ENCODE measurements at places on chromosomes 12 and 14. TPM values are rescaled to one million over a fixed set of nuclear protein-coding genes. Genes with fewer than 3 reads are reported as not detected.

DNA sequence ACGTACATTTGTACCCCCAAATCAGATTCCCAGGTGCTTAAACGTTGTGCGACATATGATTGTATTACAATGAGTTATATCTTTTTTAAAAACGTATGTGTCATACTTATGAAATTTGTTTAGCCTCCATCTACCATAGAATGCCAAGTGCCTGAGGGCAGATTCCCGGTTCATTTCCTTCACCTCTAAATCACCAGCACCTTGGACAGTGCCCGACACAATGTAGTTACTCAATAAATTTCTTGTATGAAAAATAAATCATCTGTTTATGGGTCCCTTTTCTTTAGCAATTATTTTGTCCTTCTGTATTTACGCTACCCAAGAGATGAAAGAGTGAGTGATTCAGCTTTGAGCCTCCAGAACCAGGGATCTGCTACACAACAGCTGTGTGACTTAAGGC lies 157.4 kb downstream of the TBX5 start:
- DNase-seq = no peak

- no peak for DNase-seq
These were observed 561.4 kb downstream of the DIO2 start for GRCh38 chr14:79649856-79650255.

- no peak for DNase-seq
These were observed 37.1 kb downstream of the ZC3H14 start for GRCh38 chr14:88599761-88600439.

Gene ACOT6
- not detected for total RNA-seq

DNA sequence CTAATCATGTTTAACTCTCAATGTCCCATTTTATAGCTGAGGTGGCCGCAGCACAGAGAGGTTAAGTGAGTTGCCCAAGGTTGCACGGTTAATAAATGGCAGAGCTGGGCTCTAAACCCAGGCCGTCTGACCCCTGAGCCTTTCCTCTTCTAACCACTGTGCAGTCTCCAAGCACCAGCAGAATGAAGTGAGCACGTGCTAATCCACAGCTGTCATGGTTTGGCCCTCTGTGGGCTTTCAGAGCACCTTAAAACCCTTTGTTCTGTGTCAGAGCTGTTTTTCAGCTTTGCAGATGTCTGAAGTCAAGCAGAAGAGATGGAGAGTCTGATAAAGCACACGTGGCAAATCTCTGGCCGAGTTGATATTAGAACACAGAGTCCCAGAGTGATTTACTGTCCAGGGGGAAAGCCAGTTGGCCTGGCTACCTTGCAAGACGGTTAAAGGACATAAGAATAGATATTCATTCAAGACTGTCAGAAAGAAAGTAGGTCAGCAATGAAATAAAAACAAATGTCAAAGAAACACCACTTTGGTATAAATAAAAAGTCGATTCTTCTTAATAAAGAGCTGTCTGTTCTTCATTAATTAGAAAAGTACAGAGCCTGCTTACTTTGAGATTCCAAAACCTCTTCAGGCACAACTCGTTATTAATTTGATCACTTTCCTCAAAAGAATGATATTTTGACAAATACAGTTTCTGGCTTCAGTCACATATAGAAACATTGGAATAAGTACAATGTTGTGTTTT lies 107.3 kb downstream of the CRADD start:
- DNase-seq = peak; percentile 60

Gene TDRD9
- 0.29 TPM for total RNA-seq

DNA sequence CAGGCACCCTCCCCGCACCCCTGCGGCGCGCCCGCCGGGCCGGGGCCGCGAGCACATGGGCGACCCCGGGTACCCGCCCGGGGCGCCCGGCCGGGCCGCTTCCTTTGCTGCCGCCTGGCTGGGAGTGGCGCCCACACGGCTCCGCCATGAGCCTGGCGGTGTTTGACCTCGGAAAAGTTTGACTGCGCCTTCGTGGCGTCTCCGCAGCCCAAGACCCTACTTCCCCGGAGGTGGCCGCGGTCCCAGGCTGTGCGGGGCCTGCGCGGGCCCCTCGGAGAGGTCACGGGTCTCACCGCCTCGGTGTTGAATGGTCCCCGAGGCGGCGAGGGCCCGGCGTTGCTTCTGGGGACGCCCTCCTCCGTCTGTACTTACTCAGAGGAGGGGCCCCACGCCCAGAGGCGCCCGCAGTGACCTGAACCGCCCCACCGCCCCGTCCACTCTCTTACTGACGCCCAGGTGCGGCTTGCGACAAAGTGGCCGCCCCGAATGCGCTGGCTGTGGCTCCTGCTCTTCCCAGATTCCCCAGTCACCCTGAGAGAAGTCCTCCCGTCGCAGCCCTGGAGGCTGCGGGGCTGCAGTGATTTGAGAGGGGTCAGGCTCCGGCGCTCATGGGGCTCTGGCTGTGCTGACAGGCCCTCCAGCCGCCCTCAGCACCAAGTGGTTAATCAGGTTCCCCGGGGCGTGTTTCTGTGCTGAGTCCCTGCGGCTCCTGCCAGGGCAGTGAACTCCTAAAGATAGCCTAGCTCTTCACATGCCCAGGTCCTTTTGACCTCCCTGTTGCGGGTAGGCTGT lies 5.8 kb downstream of the KMT5A start:
- DNase-seq = peak; percentile 87

Gene PLD4
- total RNA-seq = not detected

- no peak for DNase-seq
These were observed 9.1 kb downstream of the RIMBP2 start for GRCh38 chr12:130706885-130707570.

Gene SDS
- not detected for total RNA-seq

DNA sequence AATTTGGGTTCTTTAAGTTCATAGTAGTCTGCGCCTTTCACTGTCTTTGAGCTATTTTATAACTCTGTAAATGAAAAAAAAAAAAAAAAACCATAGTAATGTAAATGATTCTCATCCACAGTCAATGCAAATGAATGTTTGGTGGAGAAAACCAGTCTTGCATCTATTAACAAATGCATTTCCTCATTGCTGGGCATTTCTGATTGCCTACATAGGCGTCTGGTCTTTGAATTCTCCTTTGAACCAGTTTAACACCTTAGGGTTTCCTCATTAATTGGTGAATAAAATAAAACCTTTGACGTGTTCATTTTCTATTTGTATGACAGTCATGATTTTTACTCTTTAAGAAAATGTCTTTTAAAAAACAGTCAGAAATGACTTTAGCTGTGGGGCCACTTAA lies 114.8 kb downstream of the C12orf75 start:
- no peak for DNase-seq

DNA sequence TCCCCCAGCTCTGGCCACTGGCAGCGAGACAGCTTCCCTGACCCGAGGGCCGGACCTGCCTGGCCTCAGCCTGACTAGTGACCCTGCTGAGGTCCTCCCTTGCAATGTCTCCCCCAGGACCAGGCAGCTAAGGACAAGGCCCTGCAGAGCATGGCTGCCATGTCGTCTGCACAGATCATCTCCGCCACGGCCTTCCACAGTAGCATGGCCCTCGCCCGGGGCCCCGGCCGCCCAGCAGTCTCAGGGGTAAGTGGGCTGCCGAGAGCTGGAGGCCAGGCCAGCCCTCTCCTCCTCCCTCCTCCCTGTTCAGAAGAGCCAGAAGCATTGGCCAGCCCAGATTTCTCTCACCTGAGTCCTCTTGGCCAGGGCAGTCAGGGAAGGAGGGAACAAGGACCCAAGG lies 58.1 kb downstream of the TEAD4 start:
- DNase-seq = no peak

DNA sequence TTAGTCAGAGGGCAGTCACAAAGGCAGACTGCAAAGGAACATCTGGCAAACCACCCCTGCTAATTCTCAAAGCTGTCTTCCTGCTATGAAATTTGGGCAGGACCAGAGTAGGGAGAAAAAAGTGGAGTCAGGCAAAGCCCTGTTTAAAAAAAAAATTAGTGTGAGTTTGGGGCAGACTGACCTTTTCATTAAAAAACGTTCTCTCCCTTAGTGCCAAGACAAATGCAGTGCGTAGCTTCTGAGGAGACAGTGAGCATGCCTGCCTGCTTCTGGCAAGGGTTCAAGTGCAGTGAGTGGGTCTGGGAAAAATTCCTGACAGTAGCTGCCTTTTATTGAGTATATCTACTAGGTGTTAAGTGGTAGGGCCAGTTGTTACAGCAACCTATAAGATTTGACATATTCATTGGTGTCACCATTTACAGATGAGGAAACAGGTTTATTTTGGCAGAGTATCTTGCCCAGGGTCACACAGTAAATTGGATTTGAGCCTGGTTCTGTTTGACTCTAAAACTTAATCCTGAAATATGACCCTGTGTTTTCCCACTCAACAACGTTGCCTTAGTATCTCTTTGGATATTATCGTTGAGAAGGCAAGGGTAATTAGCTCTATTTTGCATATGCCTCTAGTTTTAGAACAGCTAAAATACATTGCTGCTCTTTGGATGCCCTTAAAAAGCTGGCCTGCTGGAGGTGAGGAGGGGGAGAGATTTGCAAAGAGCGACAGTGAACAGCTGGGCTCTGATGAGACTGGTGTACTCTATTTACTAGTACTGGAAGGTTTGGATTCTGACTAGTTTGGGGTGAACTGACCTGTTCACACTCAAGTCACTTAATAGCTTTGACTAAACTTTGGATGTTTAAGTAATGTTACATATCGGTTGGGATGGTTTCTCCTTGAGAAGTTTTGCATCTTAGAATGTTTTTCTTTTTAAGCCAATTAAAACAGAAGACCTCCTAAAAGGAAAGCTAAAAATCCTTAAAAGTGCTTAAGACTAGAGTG lies 72.8 kb downstream of the PAPOLA start:
- DNase-seq = no peak

Gene ANO2
- total RNA-seq = 4.2 TPM

Data from psoas muscle (tissue), 8 donors.